ENCODE measurements at places on chromosomes 1 and 21. TPM values are rescaled to one million over a fixed set of nuclear protein-coding genes. Genes with fewer than 3 reads are reported as not detected.

DNA sequence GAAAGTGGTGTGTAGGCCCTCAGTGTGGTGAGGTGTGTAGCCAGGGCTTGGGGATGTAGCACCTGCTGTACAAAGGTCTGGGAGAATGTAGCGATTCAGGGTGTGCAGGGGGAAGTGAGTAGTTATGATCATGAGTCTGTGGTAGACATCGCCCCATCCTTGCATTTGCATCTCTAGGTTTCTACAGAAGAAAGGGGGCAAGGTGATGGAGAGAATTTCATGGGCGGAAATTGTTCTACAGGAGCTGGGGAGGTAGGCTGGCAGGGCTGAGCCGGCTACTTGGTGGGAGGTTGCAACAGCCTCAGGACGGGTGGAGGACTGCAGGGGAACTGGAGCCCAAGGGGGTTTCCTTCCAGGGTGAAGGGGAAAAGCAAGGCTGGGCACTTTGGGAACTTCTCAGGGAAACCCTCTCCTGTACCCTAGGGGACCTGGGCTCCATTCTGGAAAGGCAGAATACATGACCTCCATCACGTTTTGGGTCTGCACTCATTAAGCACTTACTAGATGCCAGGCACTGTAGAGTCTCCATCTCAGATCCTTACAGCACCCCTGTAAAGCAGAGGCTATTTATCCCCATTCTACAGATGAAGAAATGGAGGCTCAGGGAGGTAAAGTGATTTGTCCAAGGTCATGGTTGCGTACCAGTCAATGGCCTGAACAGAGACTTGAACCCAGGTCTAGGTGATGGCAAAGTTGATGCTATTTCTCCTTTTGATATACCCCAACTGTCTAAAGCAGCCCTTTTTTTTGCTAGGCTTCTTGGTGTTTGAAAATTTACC is 14.5 kb upstream of the TNFRSF1B start:
- no peaks in the 10 kb centered on the region for H3K27me3 ChIP-seq
- H3K4me1 ChIP-seq: peaks cover 5% of the 10 kb centered on the region
- H3K36me3 ChIP-seq: no peaks in the 10 kb centered on the region
- no peak overlapping the region for H3K4me3 ChIP-seq
- H3K27ac ChIP-seq: no peak overlapping the region
- DNase-seq: no peak

DNA sequence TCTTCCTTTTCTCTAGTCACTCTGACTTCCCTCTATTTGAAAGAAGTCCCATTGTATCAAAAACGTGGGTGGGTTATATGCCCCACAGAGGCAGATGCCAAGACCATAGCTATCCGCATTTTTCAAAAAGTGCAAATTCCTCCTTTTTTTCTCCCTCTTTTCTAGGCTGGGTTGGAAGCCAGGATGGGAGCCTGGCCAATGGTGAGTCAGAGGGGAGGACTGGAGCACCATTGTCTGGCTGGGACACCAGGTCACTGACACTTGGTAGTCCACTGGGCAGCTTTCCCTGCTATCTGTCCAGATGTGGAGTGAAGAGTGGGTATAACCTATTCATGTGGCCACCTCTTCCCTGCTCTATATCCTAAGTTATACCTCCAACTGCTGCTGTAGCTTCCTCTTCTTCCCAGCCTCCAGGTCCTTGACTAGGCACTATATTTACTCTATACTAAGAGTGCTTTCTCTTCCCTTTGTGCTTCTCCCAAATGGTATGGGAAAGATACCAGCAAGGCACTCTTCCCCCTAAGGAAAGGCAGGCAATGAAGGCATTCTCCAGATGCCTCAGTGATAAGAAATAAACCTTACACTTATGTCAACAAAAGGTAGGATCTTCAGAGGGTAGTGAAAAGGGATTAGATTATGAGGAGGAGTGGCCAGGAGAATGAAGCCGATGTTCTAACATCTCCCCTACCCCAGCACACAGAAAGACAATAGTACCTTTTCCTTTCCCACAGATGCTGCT is 12.9 kb downstream of the PI4KB start:
- DNase-seq: no peak
- H3K4me1 ChIP-seq: peaks cover 17% of the 10 kb centered on the region
- H3K27ac ChIP-seq: no peak overlapping the region
- H3K4me3 ChIP-seq: no peak overlapping the region

DNA sequence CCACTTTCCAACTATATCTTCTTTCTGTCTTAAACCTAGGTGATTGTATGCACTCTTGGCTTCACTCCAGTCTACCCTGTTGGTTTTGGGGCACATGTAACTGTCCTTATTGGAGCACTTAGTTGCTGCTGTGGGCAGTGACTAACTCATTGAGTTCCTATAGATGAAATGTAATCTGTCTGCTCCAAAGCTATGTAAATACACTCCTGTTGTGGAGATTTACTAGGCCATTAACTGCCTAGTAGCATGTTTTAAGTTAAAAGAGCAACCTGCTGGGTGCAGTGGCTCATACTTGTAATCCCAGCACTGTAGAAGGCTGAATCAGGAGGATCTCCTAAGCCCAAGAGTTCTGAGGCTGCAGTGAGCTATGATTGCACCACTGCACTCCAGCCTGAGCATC is 137.6 kb downstream of the ZMYM4 start:
- no peak for DNase-seq
- H3K27ac ChIP-seq: no peak overlapping the region
- no peaks in the 10 kb centered on the region for H3K4me1 ChIP-seq
- no peaks in the 10 kb centered on the region for H3K27me3 ChIP-seq
- peaks cover 46% of the 10 kb centered on the region for H3K36me3 ChIP-seq

DNA sequence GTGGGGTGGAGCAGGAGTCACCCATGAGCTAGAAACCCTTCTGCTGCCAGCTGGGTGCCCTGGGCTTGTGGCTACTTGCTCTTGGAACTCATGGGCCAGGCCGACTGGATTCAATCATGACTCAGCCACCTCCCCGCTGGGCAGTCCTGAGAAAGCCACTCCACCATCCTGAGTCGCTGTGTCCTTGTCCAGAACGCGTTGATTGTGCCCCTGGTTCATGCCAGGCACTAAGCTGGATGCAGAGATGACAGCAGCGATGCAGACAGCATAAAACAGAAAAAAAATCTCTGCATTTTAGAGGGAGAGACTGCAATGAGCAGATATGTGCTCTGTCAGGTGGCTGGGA is 10.6 kb downstream of the PADI1 start:
- DNase-seq: no peak
- H3K4me3 ChIP-seq: no peak overlapping the region
- no peak overlapping the region for H3K27ac ChIP-seq
- H3K4me1 ChIP-seq: peaks cover 16% of the 10 kb centered on the region
- H3K36me3 ChIP-seq: no peaks in the 10 kb centered on the region
- H3K27me3 ChIP-seq: no peaks in the 10 kb centered on the region

- peaks cover 7% of the 10 kb centered on the region for H3K27me3 ChIP-seq
- peak overlapping the region; percentile 93 for H3K4me3 ChIP-seq
- H3K27ac ChIP-seq: no peak overlapping the region
- no peaks in the 10 kb centered on the region for H3K36me3 ChIP-seq
These were observed 683 bp upstream of the EFNA4 start for GRCh38 chr1:155062702-155063411.

DNA sequence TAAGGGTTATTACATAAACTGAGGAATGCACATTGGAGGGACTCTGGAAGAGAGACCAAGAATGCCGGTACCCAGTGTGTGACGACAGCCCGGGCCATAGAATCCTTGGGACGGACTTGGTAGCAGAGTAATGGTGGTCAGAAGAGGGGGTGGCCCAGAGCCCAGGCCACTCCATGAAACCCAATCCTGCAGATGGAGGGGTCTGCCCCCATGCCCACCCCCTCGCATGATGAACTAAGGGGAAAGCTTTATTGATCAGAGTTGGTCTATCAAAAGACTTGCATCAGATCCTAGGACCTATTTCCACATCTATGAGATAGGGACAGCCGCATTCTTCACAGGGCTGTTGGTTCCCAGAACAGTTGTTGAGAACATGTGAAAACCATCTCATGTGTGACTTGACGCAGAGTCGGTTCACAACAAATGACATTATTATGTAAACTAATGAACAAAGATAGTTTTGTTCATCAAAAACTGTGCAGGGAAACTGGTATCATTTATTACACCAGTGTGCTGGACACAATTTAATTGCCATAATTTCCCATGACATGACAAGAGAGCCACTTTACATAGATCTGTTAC is 21.5 kb upstream of the SDC3 start:
- no peaks in the 10 kb centered on the region for H3K27me3 ChIP-seq
- H3K36me3 ChIP-seq: peaks cover 4% of the 10 kb centered on the region
- no peaks in the 10 kb centered on the region for H3K4me1 ChIP-seq
- peak overlapping the region; percentile 63 for H3K27ac ChIP-seq
- H3K4me3 ChIP-seq: no peak overlapping the region
- DNase-seq: no peak

DNA sequence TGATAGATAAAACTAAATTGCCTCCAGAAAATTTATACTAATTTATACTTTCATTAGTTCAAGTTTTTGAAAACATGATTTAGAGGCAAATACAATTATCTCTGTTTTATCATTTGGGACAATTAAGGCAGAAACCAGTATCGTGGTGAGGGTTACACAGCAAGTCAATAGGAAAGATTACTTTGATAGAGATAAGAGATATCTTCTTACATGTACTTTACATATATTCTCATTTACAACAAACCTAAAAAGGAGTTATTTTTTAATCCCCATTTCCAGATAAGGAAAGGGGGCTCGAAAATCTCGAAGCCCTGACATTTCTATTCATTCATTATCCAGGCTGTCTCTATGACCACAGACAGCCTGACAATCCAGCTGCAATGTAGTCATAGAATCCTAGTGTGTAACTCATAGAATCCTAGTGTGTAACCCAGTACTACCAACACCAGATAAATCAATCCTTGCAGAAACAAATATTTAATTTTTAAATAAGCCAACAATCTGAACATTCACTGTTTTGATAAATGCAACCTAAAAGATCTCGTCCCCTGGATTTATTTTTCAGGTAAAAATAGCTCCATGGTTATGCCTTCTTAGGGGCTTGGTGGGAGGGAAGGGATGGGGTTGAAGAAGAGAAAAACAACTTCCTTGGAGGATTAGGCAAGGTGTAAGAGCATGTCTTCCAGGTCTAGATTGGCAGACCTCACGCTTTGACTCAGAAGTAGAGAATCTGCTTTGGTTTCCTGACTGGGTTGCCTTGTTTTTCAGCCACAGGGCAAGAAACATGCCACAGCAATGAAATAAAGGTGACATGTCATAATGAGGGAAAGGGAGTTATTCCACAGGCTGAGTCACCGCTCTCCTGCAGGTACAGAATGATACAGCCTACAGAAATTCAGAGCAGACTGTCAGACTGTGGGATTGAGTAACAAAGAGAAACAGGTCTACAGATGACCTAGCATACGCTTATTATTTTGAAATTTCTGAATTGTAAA is 45.6 kb downstream of the IRF2BP2 start:
- DNase-seq: no peak
- no peak overlapping the region for H3K27ac ChIP-seq
- no peaks in the 10 kb centered on the region for H3K27me3 ChIP-seq
- no peaks in the 10 kb centered on the region for H3K36me3 ChIP-seq

DNA sequence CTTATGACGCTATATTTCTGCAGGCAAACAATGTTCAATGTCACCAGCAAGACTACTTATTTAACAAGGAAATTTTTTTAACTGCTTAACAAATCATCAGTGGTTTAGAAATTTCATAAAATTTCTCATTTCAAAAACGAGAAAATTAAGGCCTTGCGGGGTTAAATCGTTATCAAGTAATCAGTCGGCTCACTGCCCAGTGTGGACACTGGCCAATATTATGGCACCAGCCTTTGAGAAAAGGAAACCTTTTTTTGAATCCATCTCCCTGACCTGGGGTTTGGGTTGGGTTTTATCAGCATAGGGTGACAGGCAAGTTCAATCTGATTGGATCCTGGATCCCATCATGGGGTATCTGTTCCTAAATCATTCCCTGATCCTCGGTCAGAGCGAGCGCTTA is 461.2 kb downstream of the SETD4 start:
- no peak overlapping the region for H3K27ac ChIP-seq
- no peak overlapping the region for H3K4me3 ChIP-seq
- H3K27me3 ChIP-seq: no peaks in the 10 kb centered on the region
- H3K4me1 ChIP-seq: no peaks in the 10 kb centered on the region
- DNase-seq: no peak
- no peaks in the 10 kb centered on the region for H3K36me3 ChIP-seq

DNA sequence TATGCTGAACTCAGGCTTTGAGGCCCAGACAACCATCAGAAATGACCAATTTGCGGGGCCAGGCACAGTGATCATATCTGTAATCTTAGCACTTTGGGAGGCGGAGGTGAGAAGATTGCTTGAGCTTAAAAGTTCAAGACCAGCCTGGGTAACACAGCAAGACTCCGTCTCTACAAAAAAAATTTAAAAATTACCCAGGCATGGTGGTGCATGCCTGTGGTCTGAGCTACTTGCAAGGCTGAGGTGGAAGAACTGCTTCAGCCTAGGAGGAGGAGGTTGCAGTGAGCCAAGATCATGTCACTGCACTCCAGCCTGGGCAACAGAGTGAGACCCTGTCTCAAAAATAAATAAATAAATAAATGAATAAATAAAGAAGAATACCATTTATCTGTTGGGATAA is 156.5 kb downstream of the EIF4G3 start:
- DNase-seq: no peak
- no peaks in the 10 kb centered on the region for H3K27me3 ChIP-seq
- no peaks in the 10 kb centered on the region for H3K4me1 ChIP-seq
- H3K4me3 ChIP-seq: no peak overlapping the region

- H3K4me1 ChIP-seq: peaks cover 13% of the 10 kb centered on the region
- H3K4me3 ChIP-seq: no peak overlapping the region
- H3K36me3 ChIP-seq: no peaks in the 10 kb centered on the region
- H3K27ac ChIP-seq: no peak overlapping the region
These were observed 2.2 kb downstream of the CREG1 start for GRCh38 chr1:167551362-167551761.

GRCh38 chr1:157829711-157830110 is 9.8 kb upstream of the FCRL1 start:
- H3K27me3 ChIP-seq: no peaks in the 10 kb centered on the region
- no peaks in the 10 kb centered on the region for H3K4me1 ChIP-seq
- no peaks in the 10 kb centered on the region for H3K36me3 ChIP-seq
- H3K4me3 ChIP-seq: no peak overlapping the region

Gene SPRR2B
- not detected for total RNA-seq

Gene SLC1A7
- not detected for total RNA-seq

Gene CDC20
- 261 TPM for total RNA-seq

Gene FCRL6
- not detected for total RNA-seq

All from neural progenitor cell (in vitro differentiated cells).